Kidney (tissue), 22 donors: ENCODE measurements at places on chromosomes 6 and 20. TPM values are rescaled to one million over a fixed set of nuclear protein-coding genes. Genes with fewer than 3 reads are reported as not detected.

- DNase-seq: peak; percentile 77
Measured at GRCh38 chr20:63246490-63247288, 7.6 kb downstream of the NKAIN4 start.

DNA sequence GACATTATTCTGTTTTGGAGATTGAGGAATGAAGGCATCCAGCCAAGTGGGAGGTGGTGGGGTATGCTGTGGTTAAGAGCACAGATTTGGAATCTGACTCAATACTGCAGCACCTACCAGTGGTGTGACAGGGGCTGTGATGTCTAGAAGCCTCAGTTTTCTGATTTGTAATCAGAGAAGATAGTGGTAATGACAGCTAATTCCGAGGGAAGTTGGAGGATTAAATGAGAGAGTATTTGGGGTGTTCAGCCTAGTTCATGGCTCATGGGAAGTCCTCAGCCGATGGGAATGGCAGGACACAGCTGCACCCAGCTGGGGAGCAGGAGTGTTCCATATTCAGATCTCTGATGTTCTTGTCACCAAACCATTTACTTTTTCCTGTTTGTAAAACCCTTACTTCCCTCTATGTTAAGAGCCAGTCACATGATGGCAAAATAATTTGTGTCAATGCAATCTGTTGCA, 9.3 kb downstream of the SLC9A8 start:
- no peak for DNase-seq

The SYCP2L gene
- polyA plus RNA-seq: 1.0 TPM

The GHRH gene
- not detected for polyA plus RNA-seq

The TMEM170B gene
- polyA plus RNA-seq: 2.7 TPM

GRCh38 chr20:57245997-57246396, 20.4 kb downstream of the BMP7 start:
- no peak for DNase-seq

DNA sequence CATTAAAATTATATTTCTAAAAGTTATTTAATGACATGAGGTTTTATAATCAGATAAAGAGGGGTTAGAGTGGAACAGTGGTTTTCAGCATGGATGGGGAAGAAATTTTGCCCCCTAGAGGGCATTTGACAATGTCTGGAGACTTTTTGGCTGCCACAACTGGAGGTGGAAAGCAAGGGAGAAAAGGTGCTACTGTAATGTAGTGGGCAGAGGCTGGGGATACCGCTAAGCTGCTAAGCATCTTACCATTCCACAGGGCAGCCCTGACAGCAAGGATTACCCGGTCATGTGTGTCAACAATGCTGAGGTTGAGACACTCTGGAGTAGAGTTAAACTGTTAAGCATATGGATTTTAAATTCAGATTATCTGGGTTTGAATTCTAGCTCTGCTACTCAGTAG, 52.9 kb upstream of the FABP7 start:
- DNase-seq: no peak

The OR2H2 gene
- not detected for polyA plus RNA-seq

DNA sequence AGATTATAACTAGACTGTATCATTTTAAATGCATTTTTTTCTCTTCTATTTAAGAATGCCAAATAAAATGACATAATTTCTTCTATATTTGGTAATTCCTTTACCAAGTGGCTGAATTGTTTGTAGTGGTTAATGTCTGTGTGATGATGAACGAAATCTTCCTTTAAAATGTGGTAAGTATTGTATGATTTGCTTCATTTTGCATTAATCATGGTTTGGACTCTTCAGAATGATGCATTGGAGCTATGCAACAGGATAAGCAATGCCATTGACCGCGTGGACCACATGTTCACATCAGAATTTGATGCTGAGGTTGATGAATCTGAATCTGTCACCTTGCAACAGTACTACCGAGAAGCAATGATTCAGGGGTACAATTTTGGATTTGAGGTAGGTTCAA, 99.6 kb downstream of the MAP3K4 start:
- DNase-seq: no peak

GRCh38 chr20:50436052-50436656, 74.0 kb upstream of the PTPN1 start:
- no peak for DNase-seq

GRCh38 chr6:43250992-43251373, 7.7 kb downstream of the TTBK1 start:
- DNase-seq: no peak

The OPN5 gene
- not detected for polyA plus RNA-seq

- DNase-seq: no peak
Measured at GRCh38 chr6:167836721-167837120, 10.0 kb downstream of the AFDN start.

DNA sequence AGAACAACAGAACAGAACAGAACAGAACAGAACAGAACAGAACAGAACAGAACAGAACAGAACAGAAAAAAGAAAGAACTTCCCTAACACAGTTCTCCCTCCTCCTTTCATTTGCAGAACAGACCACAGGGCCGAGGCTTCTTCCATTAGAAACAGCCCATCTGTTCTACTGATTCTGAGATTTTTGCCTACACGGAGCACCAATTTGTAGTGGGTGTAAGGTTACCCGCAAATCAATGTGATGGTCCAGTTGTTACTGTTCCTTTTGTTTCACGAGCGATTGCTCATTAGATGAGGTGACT, 734 bp upstream of the OGFRL1 start:
- no peak for DNase-seq

- DNase-seq: peak; percentile 86
Measured at GRCh38 chr6:116561377-116562018, 7.9 kb downstream of the CALHM4 start.

DNA sequence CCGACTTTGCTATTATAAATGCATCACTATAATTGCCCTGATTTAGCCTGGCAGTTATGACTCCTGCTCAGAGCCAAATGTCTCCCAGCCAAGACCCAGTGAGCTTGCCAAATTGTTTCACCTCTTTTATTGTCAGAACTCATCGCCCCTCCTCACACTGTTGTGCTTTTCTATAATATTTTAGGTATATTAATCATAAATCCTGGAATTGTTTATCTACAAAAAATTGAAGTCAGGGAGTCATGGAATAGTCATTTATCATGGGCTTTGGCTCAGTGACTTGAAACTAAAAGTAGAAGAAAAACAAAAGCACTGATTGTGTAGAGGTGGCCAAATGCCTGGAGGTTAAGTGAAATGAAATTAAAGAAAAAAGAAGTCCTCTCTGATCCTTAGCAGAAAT, 85.6 kb downstream of the PFDN4 start:
- DNase-seq: peak; percentile 53

GRCh38 chr6:45595010-45595851, 217.5 kb upstream of the SUPT3H start:
- DNase-seq: peak; percentile 67

DNA sequence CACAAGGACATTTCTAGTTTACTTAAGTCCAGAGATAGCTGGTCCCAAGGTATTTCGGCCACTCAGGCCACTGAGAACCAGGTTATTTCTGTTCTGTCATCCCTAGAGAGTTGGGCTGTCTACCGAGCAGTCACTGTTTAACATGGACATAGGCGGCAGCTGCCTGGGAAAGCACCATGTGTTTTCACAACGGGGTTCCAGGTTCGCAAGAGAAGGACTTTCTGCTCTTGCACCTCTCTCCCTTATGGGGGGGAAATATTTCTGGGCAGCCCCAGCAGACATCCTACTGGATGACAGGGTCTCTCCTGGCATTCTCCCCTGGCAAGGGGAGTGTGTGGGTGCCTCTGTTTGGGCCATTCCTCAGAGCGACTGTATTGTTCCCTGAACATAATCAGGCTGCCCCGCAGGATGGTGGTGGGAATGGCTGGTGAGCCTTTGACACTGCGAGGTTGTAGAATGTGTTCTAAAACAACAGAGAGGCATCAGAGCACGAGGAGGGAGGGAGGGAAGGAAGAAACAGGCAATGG, 64.4 kb upstream of the DUSP22 start:
- DNase-seq: no peak

- DNase-seq: no peak
Measured at GRCh38 chr6:88704980-88705379, 258.4 kb downstream of the RNGTT start.

The TFAP2B gene
- 11.6 TPM for polyA plus RNA-seq

- no peak for DNase-seq
Measured at GRCh38 chr20:51021067-51022025, 1.6 kb downstream of the KCNG1 start.

DNA sequence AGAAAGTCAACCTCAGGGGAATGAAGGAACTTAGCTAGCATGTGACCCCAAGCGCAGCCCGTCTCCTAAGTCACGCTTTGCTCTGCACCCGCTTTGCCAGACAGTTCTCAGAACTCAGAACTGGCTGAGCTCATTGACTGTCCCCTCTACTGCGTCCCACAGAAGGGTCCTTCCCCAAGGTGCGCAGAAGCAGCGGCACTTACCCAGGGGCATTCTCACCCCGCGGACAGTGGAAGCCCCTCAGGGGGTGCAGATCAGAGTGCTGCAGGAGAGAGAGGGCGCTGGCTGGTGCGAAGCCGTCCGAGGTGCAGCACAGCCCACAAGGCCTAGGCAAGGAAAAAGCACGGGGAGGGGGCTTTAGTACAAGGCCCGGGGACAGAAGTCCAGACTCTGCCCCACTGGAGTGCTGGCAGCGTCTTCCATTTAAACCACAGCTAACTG, 807 bp downstream of the SNHG17 start:
- peak; percentile 69 for DNase-seq
